ENCODE measurements at places on chromosomes 13 and 19. TPM values are rescaled to one million over a fixed set of nuclear protein-coding genes. Genes with fewer than 3 reads are reported as not detected.

GRCh38 chr13:95676105-95676761 is 706 bp upstream of the DNAJC3 start:
- DNase-seq, result no peak

The IGLON5 gene
- not detected for total RNA-seq

DNA sequence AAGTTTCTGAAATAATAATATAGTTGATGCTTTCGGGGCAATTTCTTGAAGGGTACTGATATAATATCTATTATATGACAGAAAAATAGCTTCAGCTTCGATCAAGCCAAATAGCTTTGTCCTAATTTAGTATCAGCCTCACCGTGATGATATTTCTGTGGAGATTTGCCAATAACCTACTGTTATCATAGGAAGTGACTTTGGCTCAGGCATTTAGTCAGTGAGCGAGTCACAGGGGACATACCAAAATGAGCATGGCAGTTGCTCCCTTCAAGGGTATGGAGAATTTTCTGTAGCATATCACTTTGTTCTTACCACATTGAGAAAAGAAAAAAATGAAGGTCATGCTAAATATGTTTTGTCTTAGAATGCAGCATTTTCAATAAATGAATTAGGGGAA is 767.6 kb upstream of the SLITRK1 start:
- no peak for DNase-seq

DNA sequence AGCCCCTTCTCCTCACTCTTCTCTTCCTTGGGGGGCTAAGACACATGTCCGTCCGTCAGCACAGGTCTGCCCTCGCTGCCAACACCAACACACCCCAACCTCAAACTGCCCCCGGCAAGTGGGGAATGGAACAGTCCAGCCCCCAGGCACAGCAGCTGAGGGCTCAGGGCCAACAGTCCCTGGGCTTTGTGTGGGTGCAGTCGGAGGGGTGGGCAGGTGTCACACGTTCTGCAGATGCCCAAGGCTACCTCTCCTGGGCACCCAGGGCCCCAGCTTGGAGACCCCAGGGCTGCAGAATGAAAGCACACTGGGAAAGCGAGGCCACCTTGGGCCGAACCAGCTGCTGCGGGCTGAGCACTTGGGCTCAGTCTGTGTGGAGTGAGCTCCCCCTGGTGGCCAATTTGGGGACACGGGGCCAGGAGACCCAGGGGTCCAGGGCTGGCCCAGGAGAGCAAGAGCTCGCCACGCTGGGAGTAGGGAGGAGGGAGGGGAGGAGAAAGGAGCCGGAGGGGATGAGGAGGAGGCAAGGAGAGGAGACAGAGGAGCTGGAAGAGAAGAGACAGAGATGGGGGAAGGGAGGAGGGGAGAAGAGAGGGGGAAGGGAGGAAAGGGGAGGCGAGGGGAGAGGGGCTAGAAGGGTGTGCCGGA is 14.0 kb upstream of the ATP8B3 start:
- DNase-seq, result peak; percentile 81

The ZNF675 gene
- total RNA-seq, result 19.5 TPM

DNA sequence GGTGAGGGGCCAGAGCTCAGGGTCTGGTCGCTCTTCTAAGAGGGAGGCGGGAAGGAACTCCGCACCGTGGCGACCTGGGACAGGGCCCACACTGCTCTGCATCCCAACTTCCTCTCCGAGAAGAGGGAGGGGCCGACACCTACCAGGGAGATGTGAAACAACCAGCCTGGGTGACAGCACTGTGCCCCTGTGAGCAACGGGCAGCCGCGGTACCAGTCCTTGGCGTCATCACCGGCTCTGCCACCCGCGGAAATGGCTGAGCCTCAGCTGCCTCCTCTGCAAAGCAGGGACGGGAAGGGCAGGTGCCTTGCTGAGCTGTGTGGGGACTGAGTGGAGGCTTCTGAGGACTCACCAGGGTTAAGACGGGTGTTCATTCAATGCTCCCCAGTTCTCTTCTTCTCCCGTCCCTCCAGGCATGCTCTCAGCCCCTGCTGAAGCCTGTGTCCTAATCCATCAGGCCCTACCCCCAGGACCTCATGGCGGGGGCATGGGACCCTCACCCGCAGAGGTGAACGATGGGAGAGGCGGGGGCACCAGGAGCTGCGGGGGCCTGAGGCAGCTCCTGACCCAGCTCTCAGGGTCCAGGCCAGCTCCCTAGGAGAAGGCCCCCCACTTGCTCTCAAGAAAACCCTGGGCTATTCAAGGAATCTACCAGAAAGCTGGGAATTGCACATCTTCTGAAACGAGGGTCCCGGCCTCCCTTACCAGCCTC is 9.3 kb downstream of the ZNF787 start:
- peak; percentile 63 for DNase-seq

- DNase-seq, result no peak
These were observed 784 bp downstream of the PIBF1 start for GRCh38 chr13:72782717-72783116.

- DNase-seq, result no peak
These were observed 230.2 kb downstream of the TUBA3C start for GRCh38 chr13:18951412-18951811.

The ADM5 gene
- total RNA-seq, result 1.2 TPM

DNA sequence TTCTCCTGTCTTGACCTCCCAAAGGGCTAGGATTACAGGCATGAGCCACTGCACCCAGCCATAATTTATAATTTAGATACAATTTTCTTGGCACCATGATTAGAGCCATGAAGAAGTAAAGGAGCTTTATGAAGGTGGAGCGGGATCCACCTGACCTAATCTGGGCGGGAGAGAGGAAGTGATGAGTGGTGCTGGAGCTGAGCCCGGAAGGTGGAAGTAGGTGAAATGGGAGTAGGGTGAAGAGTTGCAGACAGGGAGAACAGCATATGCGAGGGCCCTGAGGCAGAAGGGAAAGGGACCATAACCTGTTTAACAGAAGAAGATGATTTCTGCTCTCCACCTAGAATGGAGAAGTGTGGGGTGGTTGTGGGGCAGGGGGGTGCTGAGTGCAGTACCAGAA is 4.2 kb downstream of the BLOC1S3 start:
- DNase-seq, result no peak

- peak; percentile 22 for DNase-seq
These were observed 10.3 kb upstream of the GARIN5A start for GRCh38 chr19:50486823-50487515.

- no peak for DNase-seq
These were observed 180.9 kb downstream of the B3GLCT start for GRCh38 chr13:31380715-31381114.

DNA sequence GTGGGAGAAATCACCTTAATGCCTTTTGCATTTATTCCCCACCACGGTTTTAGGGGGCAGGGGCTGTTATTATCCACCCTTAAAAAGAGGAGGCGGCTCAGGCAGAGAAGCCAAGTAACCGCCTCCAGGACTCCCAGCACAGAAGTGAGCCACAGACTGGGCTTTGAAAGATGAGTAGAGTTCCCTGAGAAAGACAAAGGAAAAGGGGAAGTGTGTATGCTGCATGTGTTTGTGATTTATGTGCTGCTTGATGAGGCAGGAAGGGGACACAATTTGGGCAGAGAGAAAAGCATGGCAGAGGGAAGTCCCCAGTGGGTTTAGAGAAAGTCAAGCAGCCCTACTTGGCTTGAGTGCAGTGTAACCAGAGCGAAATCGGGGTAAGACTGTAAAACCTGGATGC is 85.0 kb downstream of the DOCK9 start:
- no peak for DNase-seq

DNA sequence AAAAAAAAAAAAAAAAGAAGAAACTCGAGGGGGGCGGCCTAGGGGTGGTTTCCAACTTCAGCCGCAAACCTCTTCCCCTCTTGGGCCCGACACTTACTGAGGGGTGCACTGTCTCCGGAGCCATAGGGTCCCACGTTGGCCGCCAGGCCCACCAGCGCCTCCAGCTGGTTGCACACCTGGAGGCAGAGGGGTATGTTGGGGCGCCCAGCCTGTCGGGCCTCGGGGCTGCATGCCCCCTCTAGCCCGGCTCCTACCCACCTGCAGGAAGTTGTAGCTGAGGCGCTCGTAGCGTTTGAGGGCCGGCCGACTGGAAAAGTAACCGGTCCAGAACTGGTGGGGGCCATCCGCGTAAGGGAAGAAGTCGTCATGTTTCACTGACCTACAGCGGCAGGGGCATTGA is 8.6 kb downstream of the MAN2B1 start:
- no peak for DNase-seq

GRCh38 chr13:113902986-113903775 is 39.3 kb upstream of the GAS6 start:
- DNase-seq, result no peak

GRCh38 chr19:2885736-2886135 is 15.0 kb upstream of the ZNF57 start:
- no peak for DNase-seq

The ZNF836 gene
- 22.1 TPM for total RNA-seq

GRCh38 chr13:106804991-106805390 is 237.1 kb upstream of the ARGLU1 start:
- no peak for DNase-seq

DNA sequence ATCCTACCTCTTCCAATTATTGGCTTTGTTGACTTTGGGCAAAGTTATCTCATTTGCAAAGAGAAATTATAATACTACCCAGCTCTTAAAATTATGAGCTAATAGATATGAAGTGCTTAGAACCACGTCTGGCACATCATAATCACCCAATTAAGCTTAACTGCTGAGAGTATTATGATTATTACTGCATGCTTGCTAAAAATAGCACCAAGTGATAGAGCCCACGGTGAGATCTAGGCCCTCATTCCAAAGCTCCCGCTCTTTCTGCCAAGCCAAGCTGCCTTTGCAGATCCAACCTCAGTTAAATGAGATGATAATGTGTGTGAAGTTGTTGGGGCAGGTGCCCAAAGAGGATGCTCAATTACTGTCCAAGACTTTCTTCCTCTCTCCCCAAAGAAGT is 6.5 kb upstream of the EDDM13 start:
- DNase-seq, result no peak

DNA sequence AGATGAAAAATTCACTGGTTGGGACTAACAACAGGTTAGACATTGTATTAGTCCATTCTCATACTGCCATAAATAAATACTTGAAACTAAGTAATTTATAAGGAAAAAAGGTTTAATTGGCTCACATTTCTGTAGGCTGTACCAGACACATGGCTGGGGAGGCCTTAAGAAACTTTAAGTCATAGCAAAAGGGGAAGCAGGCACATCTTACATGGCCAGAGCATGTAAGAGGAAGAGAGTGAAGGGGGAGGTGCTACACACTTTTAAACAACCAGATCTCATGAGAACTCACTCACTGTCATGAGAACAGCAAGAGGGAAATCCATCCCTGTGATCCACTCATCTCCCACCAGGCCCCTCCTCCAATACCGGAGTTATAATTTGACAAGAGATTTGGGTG is 125.9 kb downstream of the SUCLA2 start:
- DNase-seq, result no peak

DNA sequence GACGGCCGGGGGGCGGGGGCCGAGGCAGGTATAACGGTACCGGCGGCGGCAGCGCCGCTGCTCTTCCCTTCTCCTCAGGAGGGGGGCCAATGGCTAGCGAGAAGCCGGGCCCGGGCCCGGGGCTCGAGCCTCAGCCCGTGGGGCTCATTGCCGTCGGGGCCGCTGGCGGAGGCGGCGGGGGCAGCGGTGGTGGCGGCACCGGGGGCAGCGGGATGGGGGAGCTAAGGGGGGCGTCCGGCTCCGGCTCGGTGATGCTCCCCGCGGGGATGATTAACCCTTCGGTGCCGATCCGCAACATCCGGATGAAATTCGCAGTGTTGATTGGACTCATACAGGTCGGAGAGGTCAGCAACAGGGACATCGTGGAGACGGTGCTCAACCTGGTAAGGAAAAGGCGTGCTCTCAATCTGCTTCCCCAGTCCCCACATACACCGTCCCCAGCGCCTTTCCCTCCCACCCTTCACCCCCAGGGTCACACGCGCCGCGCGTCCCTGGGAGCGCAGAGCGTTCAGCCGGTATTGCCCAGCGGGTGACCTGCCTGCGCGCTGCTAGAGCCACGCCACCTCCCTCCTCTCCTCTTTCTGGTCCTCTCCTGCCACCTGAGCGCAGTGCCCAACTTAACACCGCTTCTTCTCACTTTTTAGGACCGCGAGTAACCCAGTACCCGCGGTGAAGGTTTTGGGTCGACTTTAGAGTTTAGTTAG is 814 bp downstream of the NBEA start:
- peak; percentile 11 for DNase-seq

GRCh38 chr13:21823949-21824348 is 153.1 kb downstream of the FGF9 start:
- no peak for DNase-seq

The KIR3DL2 gene
- 1.00 TPM for total RNA-seq

DNA sequence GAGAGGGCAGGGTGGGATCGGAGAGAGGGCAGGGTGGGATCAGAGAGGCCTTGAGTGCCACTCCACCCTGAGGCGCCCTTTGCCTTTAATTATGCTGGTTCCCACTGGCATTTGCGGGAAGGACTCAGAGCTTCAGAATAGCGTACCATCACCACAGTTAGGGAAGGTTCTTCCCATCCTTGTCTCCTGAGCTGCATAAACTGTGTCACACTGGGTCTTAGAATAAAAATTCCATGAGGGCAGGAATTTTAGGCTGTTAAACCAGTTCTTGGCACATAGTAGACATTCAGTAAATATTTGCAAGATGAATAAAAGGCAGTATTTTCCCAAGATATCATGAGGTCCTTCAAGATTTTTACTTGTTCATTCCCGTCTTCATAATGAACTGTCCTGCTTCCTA is 24.4 kb downstream of the PPP2R1A start:
- DNase-seq, result no peak

The PABPC3 gene
- 1.4 TPM for total RNA-seq

The CEACAM8 gene
- not detected for total RNA-seq

DNA sequence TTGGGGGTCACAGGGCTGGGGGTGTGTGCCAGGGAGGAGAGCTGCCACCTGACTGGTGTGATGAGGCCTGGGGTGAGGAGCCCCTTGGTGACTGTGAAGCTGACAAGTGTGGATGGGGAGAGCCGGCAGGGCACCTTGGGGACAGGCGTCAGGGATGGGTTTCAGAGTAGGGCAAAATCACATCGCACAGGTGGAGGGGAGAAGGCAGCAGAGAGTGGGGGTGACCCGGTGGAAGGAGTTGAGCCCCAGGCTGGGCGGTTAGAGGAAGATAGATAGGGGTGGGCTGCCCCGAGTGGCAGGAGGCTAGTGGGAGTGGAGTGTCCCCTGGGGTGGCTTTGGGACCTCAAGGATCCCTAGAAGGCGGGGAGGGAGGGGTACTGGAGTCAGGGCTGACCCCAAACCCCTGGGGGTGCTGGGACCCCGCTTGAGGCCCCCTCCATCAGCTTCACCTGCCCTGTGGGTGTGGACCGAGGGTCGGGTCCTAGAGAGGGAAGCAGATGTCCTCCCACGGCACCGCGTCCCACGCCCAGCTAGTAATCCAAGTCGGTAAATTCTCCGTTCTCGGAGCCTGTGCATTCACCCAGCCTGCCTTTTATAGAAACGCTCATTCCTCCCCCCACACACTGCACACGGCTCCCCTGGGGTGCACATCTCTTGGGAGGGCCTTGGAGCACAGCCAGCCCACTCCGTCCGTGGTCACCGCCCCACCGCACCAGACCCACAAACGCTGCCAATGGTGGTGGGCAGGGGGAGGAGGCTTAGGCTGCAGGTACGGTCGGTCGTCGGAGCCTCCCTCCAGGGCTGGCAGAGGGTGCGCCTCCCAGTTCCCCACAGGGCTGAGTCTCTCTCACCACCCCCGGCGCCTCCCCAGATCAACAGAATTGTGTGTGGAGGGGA is 2.4 kb downstream of the CTXN1 start:
- no peak for DNase-seq

The SHFL gene
- 61.6 TPM for total RNA-seq

The TIMM50 gene
- total RNA-seq, result 48.6 TPM

All from CD8-positive, alpha-beta T cell (primary cell).